ENCODE measurements at places on chromosomes 11 and 22.
A peak's percentile ranks its signal among the peaks of the same experiment; 100 is the strongest.

- DNase-seq: no peak
Observed at GRCh38 chr11:133014337-133014736, 518.0 kb downstream of the OPCML start.

- no peak for DNase-seq
Observed at GRCh38 chr11:70854201-70854600, 398.2 kb downstream of the SHANK2 start.

DNA sequence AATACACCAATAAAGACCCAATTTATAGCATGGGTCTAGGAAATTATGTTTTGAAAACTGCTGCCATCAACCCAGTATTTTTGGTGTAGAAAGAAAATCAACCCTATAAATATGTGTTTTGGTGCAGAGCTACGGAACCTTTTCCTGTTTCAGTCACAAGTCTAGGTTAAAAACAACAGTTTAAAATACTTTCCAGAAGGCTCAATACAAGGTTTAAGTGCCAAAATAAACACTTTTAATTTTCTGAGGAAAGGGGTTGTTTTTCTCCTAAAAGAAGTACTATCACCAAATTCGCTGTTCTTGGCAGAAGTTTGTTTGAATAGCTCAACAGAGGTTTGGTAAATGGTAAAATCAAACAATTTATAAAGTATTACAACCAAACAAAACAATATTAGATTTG, 201.3 kb downstream of the TMEM135 start:
- DNase-seq: no peak

GRCh38 chr11:45724153-45724552, 58.7 kb upstream of the CHST1 start:
- no peak for DNase-seq

DNA sequence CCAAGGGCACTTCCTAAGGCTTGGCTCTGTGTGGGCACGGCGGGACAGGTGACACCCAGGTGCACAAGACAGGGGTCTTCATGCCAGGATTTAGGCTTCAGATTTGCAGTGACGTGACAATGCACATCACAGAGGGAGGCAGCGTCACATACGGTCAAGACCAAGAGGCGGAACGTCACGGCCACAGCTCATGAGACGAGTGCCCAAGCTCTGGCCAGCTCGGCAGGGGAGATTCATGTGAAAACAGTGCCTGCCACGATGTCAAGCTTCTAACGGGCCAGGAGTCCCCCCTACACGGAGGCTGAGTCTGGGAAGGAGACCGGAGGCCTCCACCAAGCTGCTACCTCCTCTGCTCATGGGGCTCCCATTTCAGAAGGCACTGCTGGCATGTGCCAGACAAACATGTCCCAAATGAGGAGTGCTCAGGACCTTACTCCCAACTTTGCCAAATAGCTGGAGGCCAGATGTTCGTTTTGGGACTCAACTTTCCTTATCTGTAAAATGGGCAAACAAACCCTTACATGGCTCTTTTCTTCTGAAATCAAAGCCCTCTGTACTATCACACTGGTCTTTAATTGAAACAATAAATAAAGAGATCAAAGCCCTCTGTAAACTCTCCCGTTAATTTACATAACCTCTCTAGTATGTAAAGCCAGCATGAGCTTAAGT, 16.6 kb downstream of the VPS37C start:
- no peak for DNase-seq

DNA sequence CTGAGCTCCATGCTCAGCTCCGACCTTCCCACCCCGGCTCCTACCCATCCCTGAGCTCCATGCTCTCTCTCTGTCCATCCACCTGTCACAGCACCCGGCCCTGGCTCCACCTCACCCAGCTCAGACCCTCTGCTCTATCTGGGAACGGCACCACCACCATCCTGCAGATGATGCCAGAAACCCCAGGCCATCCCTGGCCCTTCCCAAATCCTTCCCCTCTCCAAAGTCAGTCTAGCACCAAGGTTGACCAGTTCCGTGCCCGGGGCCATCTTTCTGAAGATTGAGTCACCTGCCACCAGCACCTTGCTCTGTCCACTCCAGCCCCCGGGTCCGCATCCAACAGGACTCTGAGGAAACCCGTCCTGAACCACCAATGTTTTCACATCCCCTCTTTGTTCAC, 969.6 kb downstream of the BRD1 start:
- no peak for DNase-seq

DNA sequence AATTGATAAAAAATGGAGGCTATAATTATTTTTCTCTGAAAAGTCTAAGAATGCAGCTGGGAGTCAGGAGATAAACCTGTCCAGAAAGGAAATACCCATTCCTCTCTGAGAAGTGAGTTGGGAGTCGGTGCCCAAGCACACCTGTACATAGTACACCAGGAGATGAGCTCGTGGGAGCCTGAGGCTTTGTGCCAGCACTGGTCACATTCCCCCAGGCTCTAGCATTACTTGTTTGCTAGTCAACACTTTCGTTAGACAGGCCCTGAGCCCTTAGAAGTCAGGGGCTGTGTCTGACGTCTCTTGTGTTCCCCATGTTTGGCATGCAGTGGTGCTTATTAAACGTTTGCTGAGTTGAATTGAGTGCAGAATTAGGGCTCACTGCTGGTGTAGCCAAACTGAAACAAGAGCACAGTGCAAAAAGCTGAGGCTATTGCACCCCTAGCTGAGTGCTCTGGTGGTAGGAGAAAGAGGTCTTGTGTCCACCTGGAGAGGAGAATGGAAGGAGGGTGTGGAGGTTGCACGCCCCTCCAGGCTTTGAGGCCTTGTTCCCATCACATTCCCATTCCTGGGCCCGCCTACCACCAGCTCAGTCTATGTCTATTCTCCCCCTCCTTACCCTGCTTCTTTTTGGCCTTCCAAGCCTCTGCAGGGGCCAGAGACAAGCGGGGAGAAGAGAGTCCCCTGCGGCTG, 6.8 kb downstream of the ROBO4 start:
- no peak for DNase-seq

GRCh38 chr22:50089682-50090411, at the start of gene MOV10L1:
MOV10L1 (plus strand) TSS chr22:50090006; CDS start chr22:50090089, 83 bp downstream.
- DNase-seq: no peak

DNA sequence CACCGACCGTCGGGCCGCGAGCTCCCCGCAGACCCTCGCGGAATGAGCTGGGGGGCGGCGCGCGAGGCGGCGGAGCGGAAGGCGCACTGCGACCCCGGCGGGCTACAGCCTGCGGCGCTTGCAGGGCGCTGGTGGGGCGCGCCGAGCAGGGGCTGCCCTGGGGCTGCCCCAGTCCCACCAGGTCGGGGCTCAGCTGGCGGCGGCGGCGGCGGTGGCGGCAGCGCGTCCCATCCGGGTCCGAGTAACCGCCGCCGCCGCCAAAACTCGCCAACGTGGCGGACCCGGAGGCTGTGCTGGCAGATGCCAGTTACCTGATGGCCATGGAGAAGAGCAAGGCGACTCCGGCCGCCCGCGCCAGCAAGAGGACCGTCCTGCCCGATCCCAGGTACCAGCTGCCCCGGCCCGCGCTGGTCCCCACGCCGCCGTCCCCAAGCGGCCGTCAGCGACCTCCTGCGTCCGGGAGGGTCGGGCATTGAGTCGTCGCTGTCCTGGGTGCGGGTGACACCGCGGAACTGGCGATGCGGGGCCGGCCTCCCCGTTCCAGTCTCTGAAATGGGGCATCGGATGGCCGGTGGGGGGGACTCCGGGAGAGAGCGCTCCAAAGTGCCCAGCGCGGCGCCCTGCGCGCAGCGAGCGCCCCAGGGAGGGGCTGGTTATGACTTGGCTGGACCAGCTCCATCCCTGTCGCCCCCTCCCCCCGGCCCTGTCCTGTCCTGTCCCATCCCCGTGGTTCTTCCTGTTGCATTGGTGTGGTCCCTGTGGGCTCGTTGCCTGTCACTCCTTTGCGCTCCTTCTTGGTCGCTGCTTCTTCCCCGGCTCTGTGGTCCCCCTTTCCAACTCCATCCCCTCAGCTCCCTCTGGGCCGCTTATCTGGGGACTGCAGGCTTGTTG, 63.5 kb downstream of the CRYBB2 start:
- no peak for DNase-seq

DNA sequence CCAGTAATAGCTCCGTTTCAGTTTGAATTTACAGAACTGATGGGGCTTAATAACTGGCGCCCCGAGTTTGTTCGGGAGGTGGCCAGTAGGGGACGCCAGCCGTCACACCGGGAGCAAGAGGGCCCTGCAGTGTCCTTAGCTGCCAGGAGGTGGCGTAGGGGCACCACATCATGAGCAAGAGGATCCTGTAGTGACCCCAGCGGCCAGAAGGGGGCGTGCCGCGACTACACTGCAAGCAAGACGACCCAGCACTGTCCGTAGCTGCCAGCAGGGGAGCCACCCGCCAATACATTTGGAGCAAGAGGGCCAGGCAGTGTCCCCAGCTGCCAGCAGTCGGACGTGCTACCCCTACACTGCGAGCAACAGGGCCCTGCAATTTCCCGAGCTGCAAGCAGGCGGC, 663.7 kb upstream of the B3GAT1 start:
- DNase-seq: peak; percentile 7

Measured in stimulated activated CD8-positive, alpha-beta memory T cell treated with anti-CD3 and anti-CD28 coated beads, Interleukin-15, amount 100 ng/mL, for 4 hours (primary cell).